ENCODE measurements at places on chromosomes 2 and 18.

DNA sequence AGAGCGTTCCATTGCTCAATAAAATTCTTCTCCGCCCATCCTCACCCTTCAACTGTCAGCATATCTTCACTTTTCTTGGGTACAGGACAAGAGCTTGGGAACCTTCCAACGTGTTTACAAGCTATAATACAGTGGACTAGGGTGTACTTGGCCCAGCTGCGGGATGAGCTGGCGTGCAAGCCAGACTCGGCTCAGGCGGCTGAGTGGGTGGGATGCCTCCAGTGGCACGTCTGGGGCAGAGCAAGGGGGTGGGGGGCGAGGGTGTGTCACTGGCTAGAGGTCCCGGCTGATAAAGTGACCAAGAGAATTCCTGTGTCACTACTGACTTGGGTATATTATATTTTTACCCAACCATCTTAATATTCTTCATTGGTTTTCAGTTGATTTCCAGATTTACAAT is 179.7 kb downstream of the EVA1A start:
- DNase-seq = no peak

DNA sequence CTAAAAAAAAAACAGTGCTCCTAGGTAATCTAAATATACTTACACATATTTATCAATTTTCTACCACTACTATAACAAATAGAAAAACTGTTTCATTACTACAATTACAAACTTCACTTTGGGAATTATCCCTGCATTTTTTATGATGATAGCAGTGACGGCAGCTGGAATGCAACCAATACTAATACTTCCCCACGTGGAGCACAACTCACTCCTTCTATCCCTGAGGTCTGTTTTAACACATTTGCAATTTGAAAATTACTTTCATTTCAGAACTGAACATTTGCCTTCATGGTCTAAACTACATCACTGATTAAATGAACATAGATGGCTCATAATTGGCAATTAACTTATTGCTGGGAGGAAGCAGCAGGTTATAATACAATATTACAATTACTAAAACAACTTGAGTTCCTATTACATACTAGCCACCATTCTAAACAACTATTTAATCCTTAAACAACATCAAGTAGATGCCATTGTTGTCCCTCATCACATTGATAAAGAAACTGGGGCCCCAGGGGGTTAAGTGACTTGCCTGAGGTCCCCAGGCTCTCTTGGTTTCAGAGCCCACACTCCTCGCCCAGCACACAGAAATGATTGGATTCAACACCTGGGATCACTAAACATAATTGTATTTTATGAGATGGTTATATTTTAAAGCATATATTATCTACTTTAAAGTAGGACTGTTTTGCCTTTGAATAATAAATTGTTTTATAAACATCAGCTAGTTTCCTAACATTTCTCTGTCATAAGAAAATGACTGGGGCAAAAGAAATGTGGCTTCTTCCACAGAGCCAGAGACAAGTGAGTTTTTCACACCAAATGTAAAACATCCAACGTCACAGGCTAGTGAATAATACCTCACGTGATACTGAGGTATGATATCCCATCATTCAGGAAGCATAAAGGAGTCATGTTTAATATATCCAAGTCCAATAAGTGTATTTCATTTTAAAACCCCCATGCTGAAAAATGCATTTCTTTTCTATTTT is 6.2 kb downstream of the COLEC12 start:
- no peak for DNase-seq

DNA sequence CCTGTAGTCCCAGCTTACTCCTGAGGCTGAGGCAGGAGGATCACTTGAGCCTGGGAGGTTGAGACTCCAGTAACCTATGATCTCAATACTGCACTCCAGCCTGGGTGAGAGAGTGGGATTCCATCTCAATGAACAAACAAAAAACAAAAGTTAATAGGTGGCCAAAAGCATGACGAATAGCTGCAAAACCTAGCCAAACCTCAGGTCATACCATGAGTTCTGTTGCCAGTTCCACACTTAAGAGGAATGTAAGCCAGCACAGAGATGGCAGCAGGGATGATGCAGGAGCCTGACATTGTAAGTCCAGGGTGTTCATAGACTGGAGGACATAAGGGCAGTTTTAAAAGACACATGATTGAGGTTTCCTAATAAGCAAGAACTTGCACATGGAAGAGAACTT is 55.3 kb upstream of the RMDN2 start:
- no peak for DNase-seq

- DNase-seq = no peak
Observed at GRCh38 chr2:24855022-24855622, 61.9 kb downstream of the CENPO start.

GRCh38 chr2:54106631-54107454 is 8.6 kb upstream of the ACYP2 start:
- DNase-seq = no peak

DNA sequence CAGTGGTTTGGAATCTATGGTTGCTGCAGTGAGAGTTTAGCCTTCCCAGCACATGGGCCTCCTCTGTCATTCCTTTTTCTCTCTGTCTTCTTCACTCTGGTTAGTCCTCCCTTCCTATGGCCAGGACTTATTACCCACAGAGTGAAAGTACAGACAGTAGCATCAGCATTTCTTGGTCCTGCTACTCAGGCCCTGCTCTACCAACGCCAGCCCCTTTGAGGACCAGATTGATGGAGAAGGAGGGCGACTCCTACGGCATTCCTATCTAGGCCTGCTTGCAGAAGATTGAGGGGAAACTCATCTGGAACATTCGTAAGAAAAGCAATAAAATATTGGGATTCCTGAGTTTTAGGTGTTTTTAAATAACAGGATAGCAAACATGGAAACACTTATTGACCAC is 43.5 kb downstream of the BMP10 start:
- no peak for DNase-seq

DNA sequence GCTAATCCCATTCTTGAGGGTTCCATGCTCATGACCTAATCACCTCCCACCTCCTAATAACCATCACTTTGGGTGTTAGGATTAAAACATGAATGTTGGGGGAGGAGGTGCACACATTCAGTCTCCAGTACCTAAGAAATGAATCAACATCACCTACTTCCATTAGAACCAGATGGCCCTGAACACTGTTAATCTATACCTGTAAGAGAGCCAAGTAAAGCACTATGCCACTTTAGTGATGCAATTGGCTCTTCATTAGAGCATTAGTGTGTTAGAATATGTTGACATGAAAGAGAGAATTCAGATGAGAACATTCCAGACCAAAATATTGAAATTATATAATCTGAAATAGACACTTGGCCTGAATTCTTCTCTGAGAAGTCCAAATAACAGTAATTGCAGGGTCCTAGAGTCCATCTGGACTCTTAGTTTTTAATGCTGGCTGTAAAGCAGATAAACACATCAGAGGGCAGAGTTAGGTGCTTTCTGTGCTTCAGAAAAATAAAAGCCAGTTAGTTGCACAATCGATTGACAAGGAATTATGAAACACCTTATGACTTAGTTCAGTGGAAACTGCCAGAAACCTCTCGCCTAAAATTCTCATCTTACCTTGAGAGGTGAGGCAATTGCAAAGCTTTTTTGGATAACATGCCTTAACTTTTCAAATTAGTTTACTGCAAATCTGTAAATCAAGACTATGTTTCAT is 923.7 kb downstream of the SLC4A3 start:
- no peak for DNase-seq

- DNase-seq = no peak
Observed at GRCh38 chr2:152618193-152618564, 99.1 kb downstream of the PRPF40A start.

DNA sequence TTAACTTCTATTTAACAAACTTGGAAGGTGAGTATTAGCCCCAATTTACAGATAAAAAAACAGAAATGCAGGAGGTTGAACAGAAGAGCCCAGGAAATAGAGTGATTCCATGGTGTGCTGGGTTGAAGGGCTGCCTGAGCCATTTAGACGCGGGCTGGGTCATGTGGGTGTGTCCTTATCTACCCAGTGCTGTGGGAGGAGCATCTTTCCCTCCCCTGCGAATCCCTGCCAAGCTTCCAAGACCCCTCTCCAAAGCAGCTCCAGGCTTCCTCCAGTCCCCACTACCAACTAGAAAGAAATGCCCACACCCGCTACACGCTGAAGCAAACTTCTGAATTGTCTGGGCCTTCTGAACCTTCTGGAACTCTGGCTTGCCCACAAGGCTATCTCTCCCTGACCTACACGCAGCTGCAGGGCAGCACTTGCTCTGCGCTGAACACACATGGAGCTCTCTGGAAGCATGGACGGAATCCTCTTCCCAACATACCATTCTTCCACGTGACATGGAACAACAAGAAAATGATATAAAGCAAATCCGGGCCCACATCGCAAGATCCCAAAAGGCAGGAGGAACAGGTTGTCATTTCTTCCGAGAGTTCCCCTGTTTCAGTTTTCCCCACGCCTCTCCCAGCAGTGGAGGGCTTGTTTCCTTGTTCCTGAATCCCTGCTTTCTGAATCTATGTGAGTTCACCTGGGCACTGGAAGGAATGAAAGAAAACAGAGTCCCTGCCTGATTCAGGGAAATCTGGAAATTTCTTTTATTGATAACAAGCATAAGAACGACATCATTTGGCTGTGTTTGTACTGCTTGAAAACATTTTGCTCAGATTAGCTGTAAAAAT is 562.7 kb upstream of the ID2 start:
- DNase-seq = no peak

- peak; percentile 62 for DNase-seq
Observed at GRCh38 chr18:76678248-76678647, 144.1 kb upstream of the ZNF236 start.

- DNase-seq = no peak
Observed at GRCh38 chr2:39202639-39203369, 41.0 kb downstream of the CDKL4 start.

- no peak for DNase-seq
Observed at GRCh38 chr2:209125291-209125690, 298.6 kb upstream of the MAP2 start.

- no peak for DNase-seq
Observed at GRCh38 chr2:38633895-38634294, 31.2 kb upstream of the HNRNPLL start.

DNA sequence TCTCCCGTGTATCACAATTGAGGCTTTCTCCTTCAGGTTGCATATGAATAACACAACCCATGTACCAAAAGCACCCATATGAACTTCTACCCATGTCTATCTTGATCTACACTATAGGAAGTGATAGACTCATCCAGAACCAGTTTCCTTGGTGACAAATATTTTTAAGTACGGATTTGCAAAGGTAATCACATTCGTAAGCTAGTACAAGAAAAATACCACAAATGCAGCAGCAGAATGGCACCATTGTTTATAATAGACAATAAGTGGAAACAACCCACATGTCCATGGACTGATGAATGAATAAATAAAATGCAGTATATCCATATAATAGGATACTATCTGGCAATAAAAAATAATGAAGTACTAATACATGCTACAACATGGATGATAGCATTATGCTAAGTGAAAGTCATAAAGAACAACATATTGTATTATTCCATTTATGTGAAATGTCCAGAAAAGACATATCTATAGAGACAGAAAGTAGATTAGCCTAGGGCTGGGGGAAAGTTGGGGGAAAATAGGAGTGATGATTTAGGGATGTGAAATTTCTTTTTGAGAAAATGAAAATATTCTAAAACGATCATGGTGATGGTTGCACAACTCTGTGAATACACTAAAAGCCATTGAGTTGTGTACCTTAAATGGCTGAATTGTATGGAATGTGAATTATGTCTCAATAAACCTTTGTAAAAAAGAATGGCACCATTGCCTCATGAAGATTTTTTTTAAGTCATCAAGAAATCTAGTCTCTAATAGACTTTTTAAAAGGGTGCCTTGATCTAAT is 3.4 kb upstream of the CCDC88A start:
- DNase-seq = no peak

DNA sequence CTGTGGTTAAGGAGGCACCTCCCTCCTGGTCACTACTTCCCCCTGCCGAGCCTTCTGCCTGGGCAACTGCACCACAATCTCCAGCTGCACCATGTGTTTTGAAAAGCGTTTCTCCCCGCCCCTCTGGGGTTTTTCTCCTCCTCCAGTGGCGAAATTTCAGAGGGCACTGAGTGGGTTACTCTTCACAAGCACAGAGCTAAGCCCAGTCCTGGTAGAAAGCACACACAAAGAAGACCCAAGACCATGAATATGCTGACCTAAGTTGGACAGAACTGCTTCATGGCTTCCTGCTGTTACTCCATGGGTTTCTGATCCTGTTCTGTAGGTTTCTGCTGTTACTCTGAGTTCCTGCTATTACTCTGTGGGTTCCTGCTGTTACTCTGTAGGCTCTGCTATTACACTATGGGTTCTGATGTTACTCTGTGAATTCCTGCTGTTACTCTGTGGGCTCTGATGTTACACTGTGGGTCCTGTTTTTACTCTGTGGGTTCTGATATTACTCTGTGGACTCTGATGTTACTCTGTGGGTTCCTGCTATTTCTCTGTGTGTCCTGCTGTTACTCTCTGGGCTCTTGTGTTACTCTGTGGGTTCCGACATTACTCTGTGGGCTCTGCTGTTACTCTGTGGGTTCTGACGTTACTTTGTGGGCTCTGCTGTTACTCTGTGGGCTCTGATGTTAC is 216.6 kb downstream of the RTP5 start:
- peak; percentile 77 for DNase-seq

GRCh38 chr2:174631009-174631981 is 33.7 kb upstream of the WIPF1 start:
- no peak for DNase-seq

DNA sequence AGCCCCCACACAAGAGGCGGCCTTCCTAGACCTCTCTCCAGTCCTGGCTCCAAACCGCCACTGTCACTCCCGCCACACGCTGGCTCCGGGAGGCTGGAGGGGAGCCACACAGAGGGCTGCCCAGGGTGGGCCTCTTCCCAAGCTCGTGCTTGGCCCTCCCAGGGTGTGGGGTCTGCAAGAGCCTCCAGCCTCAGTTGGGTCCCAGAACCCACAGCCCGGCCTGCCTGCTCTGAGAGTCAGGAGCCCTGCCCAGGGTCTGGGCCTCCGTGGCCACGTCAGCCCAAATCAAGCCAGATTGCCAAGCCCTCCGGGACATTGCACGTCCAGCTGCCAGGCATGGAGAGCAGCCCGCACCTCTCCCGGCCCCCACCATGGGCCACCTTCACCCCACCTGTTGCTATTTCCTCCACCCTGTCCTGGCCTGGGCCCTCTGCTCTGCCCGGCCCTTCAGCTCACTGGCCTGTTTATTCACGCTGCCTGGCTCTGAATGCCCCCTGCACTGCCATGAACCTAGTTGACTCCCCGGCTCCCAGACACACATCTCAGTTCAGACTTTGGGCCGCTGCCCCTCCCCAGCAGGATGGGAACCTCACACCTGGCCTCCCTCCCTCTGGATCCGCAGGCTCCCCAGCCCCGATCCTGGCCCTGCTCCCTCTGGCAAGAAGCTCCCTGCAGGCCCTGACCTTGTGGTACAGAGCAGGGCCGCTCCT is 61.0 kb downstream of the BIN1 start:
- peak; percentile 54 for DNase-seq

DNA sequence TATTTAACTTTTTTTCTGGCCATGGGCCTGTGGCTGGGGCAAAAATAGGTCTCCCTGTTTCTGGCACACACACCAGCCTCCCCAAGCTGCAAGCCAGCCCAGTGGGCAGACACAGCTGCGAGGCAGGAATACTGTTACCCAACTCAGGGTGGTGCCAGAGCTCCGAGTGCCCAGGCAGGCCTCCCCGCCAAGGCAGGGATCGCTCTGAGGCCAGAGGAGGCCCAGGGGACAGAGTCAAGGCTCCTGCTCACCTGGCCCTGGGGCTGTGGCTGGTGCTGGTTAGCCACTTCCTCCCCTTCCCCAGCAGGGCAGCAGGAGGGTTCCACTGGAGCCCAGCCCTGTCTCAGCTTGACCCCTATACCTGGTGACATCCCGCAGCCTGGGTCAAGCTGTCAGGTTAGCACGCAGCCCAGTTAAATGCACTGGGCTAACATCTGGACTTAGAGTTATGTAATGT is 67.1 kb upstream of the EPAS1 start:
- peak; percentile 73 for DNase-seq

GRCh38 chr2:1730015-1730927 is 14.0 kb downstream of the PXDN start:
- DNase-seq = peak; percentile 27
